ENCODE measurements at places on chromosomes 7 and 10.

DNA sequence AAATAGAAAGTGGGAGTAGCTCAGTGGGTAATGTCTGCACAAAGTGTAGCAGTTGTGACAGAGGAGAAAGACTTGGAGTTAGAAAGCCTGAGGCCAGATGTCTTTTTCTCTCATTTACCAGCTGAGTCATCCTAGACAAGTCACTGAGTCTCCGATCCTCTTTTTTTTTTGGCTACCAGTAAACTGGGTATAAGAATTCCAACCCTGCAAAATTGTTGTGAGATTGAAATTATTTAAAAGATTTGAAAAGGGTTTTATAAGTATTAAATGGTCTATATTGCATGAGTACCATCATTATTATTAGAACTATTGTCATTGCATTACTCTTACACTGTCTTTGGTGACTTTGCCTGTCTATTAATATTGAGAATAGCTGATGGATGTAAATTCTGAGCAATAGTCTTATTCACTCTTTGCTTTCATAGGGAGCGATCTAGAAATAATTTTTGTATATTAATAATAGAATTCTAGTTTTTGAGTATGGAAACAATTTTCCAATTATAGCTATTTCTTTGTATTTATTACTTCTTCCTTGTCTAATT lies 74.0 kb downstream of the ARID5B start:
- no peak for DNase-seq

GRCh38 chr10:33005322-33006301 lies 47.6 kb upstream of the ITGB1 start:
- DNase-seq, result peak; percentile 16

- DNase-seq, result no peak
These were observed 160.0 kb upstream of the ANK3 start for GRCh38 chr10:60549686-60550085.

GRCh38 chr10:42475168-42476098 lies 162.9 kb downstream of the ZNF33B start:
- no peak for DNase-seq

- DNase-seq, result no peak
These were observed 341.9 kb downstream of the PTPRN2 start for GRCh38 chr7:158245724-158246041.

- no peak for DNase-seq
These were observed 23.2 kb downstream of the CALCR start for GRCh38 chr7:93551063-93551895.
